ENCODE measurements at places on chromosomes 2 and 18.

GRCh38 chr2:136517716-136518115 lies 247.6 kb upstream of the THSD7B start:
- DNase-seq = no peak

DNA sequence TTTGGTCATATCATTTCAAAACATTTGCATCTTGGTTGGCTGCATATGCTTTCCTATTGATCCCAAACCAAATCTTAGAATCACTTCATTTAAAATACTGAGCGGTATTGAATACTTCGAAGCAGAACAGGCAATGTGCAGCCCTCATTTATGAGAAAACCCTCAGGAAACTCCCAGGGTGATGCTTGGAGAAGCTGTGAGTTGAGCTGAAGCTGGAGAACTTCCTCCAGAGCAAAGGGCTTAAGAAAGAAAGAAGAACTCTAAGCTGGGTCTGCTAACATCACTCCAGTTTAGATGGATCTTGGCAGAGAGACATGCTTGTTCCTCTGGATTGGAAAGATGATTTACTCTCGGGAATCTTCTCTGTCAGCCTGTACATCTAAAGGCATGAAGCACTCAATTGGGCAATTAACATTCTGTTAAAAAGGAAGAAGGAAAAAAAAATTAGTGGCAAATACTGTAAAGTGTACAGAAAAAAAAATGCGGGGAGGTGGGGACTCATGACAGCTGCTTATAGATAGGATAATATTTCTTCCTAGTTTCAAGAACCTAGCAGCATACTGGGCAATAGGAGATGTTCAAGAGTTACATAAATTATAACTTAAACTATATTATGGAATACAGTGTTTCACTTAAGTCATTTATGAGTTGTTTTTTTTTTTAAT lies 49.5 kb downstream of the ATIC start:
- DNase-seq = no peak

DNA sequence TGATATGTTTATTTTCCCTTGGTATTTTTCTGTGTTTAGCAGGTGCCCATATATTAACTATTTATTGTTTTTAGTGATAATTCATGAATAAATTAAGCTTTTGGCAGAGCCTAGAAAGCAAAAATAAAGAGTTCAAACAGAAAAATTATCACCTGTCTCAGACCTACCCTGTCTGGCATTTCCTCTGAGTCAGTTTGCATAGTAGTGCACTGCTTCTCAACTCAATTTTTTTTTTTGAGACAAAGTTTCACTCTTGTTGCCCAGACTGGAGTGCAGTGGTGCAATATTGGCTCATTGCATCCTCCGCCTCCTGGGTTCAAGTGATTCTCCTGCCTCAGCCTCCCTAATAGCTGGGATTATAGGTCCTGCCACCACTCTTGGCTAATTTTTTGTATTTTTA lies 793.9 kb downstream of the SUCLG1 start:
- no peak for DNase-seq

GRCh38 chr2:217847115-217847514 lies 155.7 kb downstream of the TNS1 start:
- no peak for DNase-seq

DNA sequence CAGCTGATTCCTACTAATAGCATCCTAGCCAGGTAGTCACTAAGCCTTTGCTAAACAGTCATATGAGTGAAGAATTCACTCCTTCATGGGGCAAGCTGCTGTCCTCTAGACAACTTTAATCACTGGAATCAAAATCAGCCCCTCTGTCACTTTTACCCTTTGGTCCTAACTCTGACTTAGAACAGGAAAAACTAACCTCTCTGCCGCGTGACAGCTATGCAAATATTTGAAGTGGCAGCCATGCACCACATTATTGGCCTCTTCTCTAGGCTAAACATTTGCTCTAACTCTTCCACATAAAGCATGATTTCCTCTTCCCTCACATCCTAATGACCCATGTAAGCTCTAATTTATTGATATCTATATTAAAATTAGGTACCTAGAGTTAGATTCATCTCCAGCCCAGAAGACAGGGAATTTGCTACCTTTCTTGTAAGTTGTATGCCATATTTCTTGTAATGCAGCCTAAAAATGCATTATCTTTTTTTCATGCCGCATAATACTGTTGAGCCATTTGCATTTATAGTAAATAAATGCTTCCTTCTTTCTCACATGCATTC lies 12.8 kb upstream of the ONECUT2 start:
- DNase-seq = no peak

GRCh38 chr2:72389447-72389846 lies 241.8 kb upstream of the CYP26B1 start:
- DNase-seq = no peak

GRCh38 chr2:11753886-11754699 lies 7.7 kb downstream of the LPIN1 start:
- no peak for DNase-seq

DNA sequence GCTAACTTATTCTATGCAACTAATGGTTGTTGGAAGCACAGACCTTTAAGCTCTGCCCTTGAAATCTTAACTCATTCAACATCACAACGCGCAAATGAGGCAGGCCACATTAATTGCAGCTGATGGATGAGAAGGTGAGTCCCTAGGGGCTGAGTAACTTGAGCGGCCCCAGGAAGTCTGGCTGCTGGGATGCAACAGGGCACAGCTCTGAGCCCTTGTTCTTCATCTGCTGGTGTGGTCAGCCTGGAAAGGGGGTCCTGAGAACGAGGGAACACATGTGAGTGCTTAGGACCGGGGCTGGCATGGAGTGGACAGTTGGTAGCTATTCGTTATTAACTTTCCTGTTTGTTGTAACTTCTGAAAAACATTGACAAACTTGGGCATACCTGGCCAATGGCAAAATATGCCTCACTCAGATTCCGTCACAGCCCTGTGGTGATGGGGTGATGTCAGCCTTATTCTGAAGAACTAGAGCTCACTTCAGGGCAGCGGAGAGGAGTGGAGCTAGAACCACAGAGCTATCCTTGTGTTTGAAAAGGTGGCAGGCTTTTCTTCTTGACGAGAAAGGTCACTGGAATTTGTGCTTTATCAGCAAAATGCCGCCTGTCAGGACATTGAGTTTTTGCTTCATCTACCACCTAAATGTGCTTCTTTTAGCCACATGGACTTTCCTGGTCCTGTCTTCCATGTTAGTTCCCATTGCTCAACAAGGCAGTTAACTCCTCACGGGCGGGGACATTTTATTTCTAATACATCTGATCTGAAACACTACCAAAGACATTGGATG lies 145.9 kb upstream of the FHL2 start:
- DNase-seq = no peak
